ENCODE measurements at places on chromosomes 7 and 10.

GRCh38 chr7:24980534-24981170, 674 bp upstream of the OSBPL3 start:
- peak; percentile 29 for DNase-seq

- no peak for DNase-seq
Observed at GRCh38 chr7:144827621-144828020, 8.2 kb downstream of the TPK1 start.

- DNase-seq, result no peak
Observed at GRCh38 chr10:29240986-29241660, 47.7 kb upstream of the LYZL1 start.

DNA sequence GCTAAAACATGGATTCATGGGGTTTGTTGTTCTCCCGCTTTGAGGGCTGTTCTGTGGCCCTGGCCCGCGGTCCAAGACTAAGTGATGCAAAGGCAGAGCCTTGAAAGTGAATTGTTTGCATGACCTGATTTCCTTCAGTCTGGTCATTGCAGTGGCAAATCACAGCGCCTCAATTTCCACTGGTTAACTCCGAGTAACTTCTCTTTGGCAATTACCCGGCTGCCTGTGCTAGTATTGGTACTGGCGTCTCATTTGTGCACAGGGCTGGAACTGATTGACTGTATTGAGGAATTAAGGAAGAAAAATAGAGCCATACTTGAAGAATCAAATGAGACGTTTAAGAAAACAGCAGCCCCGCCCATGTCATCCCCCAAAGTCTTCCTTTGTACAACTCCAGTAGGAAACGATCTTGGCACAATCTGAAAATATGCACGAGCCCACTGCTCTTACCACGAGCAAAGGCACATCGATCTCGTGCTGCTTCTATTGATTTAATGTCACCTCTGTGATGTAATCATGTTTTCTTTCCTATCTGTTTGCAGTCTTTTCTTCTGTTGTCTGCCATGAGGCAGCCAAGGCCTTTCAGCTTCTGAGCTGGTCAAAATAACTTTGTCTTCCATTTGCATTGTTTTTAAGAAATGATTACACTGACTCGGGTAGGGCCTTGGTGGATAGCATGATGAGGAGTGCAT, 60.6 kb upstream of the SHH start:
- DNase-seq, result no peak

- DNase-seq, result no peak
Observed at GRCh38 chr7:41732843-41733306, 30.0 kb upstream of the INHBA start.

Measured in GM12892 (cell line).